Retinal pigment epithelial cell (primary cell): ENCODE measurements at places on chromosomes 7 and 10.

GRCh38 chr7:1345796-1346755, 113.2 kb downstream of the MICALL2 start:
- no peak for DNase-seq

GRCh38 chr7:113444261-113444660, 325.9 kb upstream of the SMIM30 start:
- no peak for DNase-seq

GRCh38 chr7:116449950-116450349, 49.6 kb upstream of the CAV2 start:
- no peak for DNase-seq

- DNase-seq: no peak
Measured at GRCh38 chr10:66294538-66294937, 631.3 kb upstream of the LRRTM3 start.

GRCh38 chr10:24894728-24895127, 57.7 kb downstream of the PRTFDC1 start:
- DNase-seq: no peak

DNA sequence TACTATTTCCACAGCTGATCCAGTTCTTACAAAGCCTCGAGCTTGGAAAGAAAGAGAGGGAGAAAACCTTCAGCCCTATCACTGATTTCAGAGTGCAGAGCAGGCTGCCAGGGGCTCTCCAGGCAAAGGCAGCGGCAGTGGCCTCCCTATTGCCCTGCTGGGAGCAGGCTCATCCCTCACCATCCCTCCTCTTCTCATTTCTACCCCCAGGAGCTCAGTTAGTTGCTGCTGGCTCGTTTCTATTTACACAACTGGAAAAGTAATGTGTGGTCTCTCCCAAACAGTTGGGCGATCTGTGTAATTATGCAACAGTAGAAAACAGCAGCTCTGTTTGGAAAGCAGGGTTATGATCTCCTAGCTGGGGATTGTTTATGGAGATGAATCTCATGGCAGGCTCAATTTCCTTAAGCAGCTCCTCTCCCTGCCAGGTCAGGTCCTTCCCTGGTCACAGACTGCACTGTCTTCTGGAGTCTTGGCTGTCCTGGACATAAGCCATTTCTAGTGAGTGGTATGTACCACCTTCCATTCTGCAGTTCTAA, 28.7 kb upstream of the TNS3 start:
- DNase-seq: no peak

GRCh38 chr7:157690833-157691585, 354.2 kb downstream of the DNAJB6 start:
- no peak for DNase-seq

DNA sequence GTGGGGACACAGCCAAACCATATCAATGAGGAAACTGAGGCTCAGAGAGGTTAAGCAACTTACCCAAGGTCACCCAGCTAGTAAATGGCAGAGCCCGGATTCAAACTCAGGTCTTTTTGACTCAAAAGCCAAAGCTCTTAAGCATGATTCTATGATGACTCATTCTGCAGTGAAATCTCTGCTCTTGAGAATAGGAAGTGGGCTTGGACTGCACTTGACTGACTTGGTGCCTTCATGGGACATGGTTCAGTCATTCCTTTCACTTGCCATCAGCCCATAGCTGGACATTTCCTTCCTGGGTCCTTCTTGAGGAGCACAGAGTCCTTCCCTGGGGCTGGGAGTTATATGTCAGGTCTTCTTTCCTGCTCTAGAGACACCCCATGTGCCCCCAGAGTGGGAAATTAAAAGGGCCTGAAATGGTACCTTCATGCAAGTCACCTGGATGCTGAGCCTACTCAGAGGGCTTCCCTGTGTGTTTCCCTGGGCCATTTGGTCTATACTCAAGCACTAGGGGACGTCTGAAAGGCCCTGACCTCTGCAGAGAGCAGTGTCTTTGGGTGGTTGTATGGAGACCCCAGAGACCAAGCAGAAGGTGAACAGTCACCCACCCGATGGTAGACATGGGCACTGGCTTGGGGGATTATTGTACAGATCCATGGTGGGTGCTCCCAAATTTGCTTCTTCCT, 62.4 kb upstream of the SDK1 start:
- DNase-seq: no peak

DNA sequence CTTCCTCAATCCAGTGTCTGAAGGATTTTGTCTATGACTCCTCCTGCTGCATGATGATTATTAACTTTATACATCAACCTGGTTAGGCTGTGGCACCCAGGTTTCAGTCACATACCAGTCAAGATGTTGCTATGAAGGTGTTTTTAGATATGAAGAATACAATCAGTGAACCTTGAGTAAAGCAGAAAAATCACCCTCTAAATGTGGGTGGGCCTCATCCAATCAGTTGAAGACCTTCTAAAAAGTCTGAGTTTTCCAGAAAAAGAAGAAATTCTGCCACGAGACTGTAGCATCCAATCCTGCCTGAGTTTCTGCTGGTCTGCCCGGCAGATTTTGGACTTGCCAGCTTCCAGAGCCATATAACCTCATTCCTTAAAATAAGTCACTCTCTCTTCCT, 126.1 kb upstream of the FRMD4A start:
- no peak for DNase-seq
